ENCODE measurements at places on chromosomes 2 and 18.

GRCh38 chr2:9264301-9264700, 57.7 kb downstream of the ASAP2 start:
- DNase-seq, result no peak

DNA sequence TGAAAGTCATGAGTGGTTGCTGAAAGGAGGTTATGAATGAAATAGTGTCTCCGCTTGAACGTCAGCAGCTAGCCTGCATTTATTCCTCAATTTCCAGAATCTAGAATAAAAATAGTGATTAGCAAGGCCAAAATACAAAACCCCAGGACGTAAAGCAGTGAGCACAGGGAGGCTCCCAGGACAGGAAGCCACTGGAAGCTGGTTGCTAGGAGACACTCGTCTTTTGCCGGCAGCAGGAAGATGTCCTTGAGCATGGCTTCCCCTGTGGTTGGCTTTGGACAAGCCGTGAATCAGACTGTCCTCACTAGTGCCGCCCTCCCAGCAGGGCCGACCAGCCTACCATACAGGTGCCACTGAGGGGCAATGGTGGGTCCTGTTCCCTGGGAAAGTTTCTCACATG, 374.4 kb downstream of the MTX2 start:
- DNase-seq, result no peak

- no peak for DNase-seq
These were observed 2.4 kb upstream of the KCNIP3 start for GRCh38 chr2:95294579-95295250.

DNA sequence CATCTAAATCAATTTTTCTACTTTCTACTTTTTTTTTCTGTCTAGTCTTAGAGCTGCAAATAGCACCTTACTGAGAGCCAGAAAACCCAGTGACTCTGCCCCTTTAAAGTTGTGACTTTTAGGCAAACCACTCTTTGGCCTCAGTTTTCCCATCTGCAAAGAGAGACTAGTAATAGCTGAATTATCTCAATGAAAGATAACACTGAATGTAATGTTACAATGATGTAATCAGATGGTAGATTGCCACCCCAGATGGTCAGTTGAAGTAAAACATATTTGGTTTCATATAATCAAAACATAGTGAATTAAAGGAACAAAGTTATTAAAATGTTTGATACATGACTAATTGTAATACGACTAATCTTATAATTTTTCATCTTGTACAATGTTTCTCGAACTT, 5.0 kb upstream of the APCDD1 start:
- DNase-seq, result no peak

DNA sequence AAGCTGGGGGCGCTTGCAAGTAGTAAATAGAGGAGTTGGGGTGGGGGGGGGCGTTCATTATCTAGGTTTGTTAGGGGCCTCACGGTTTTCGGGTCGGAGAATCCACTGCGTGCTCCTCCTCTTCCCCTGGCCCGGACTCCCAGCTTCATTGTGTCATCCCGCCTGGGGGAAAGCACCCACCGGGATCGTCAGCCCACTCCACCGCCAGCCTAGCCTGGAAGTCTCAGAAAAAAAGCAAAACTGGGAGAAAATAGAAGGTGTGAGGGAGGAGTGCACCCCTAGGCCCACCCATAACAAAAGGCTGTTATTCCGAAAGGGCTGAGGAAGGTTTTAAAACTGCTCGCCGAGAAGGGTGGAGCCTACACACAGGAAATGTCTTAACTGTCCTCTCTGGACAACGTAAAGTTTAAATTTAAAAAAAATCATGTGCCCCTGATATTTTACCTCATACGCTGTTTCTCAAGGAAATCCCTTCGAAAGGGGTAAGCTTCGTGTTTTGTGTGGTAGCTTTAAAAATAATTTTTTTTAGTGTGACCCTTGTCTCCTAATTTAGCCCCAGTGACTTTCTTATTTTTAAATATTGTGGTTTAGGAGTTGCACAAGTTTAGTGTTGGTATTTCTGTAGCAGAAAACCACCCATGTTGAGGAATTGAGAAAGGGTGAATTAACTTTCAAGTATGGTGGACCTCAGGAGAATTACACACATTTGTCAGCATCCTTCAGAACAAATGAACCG, 104.2 kb downstream of the SPTBN1 start:
- DNase-seq, result no peak

DNA sequence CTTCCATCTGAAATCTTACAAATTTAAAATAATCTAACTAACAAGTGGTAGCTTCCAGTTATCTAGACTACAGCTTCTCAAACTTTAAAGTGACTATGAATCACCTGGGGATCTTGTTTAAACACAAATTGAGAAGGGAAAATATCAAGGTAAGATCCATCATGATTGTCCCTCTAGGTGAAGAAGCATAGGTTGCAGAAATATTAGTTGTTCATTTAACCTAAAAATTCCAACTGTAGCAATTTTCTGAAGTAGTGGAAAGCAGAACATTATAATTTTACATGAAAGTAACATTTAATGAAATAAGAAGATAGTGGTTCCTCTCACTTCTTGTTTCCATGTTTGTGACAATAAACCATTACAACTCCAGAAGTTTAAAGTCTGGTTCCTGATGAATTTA, 17.3 kb downstream of the GALNT3 start:
- no peak for DNase-seq

GRCh38 chr2:3313781-3314375, 63.7 kb downstream of the EIPR1 start:
- DNase-seq, result no peak

GRCh38 chr2:231909631-231910030, 16.6 kb downstream of the NPPC start:
- no peak for DNase-seq

DNA sequence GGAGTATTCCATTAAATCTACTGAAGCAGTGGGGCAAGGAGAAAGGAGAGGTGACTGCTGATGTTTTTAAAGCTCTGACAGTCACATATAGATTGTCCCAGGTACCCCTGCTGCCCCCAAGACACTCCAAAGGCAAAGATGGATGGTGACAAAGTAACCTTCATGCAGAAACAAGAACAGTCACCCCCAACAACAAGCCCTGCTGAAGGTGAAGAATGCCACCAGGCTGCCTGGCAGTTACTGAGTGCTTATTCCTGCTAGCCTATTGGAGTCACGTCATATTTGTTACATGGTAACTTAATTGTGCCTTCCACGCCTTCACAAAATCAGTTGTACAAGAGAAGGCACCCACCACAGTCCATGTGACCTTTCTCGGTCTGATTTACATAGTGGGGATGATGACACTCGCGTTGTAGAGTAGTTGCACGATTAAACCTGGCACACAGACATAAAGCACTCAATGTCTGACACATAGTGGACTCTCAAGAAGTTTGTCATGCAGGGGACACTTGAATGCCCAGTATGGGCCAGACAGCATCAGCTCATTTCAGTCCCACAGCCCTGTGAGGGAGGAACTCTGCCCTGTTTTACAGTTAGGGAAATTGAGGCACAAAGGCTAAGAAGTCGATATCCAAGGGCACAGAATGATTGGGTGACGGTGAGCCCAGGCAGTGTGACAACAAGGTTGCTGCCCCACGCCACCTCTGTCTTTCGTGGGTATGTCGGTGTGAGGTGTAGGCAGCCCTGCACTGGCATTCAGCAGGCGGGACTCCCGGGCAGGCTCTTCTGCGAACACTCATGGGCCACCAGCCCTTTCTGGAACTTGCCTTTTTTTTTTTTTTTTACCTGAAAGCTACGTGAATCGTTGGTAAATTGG, 62.7 kb downstream of the ZCCHC2 start:
- DNase-seq, result no peak

GRCh38 chr2:171531836-171532450, 9.7 kb downstream of the CYBRD1 start:
- no peak for DNase-seq

DNA sequence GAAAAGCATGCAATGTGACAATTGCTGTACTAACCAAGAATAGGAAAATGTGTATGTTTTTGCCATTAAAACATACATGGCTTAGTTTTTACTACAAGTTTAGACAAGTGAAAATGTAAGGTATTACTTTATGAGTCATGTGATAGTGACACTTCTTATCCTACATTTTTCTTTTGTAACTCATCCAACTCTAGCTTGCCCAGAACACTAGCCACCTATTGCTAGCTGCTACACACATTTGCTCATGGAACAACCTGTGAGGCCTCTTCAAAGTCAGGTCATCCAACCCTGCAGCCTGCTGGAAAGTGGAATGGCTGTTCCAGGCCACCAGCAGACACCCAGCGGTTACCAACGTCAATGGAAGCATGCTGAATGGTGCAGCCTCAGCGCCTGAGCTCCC, 1043.9 kb downstream of the TMEM182 start:
- no peak for DNase-seq

GRCh38 chr2:238709325-238710025, 138.4 kb upstream of the TWIST2 start:
- no peak for DNase-seq

- no peak for DNase-seq
These were observed 2.8 kb downstream of the KCTD1 start for GRCh38 chr18:26545335-26546123.

GRCh38 chr2:23494286-23494685, 109.3 kb downstream of the KLHL29 start:
- DNase-seq, result no peak

- no peak for DNase-seq
These were observed 985.5 kb upstream of the POU3F3 start for GRCh38 chr2:103868396-103868795.

DNA sequence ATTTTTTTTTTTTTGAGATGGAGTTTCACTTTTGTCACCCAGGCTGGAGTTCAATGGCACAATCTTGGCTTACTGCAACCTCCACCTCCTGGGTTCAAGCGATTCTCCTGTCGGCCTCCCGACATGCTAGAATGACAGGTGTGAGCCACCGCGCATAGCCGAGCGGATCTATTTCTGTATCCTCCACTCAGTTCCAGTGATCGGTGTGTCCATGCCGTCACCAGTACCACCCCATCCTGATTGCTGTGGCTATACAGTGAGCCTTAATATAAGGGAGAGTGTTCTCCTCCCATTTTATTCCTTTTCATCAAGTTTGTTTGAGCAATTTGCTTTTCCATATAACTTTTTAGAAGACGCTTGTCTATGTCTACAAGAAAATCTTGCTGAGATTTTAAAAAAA, 35.2 kb downstream of the RFX8 start:
- no peak for DNase-seq

GRCh38 chr2:71822463-71822862, 325.2 kb downstream of the CYP26B1 start:
- no peak for DNase-seq

- no peak for DNase-seq
These were observed 20.8 kb upstream of the CIDEA start for GRCh38 chr18:12233378-12233777.

DNA sequence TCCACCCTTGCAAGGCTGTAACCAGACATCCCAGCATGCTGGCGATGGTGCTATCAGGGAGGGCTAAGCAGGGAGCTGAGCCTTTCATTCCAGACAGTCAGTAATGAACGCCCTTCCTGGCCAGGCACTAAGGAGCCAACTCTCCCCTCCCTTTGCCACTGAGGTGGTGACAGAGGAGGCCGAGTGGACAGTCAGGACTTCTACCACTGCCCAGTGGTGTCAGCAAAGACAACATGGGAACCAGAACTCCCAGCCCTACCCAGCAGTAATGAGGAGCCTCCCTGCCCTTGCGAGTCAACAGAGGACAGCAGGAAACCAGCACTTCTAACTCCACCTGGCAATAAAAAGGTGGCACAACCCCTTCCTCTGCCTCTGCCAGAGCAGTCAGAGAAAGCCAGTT, 68.6 kb downstream of the ZAP70 start:
- no peak for DNase-seq

- DNase-seq, result no peak
These were observed 11.6 kb downstream of the IRS1 start for GRCh38 chr2:226788064-226788463.

- no peak for DNase-seq
These were observed 143.6 kb downstream of the RNF144A start for GRCh38 chr2:7060631-7061449.

DNA sequence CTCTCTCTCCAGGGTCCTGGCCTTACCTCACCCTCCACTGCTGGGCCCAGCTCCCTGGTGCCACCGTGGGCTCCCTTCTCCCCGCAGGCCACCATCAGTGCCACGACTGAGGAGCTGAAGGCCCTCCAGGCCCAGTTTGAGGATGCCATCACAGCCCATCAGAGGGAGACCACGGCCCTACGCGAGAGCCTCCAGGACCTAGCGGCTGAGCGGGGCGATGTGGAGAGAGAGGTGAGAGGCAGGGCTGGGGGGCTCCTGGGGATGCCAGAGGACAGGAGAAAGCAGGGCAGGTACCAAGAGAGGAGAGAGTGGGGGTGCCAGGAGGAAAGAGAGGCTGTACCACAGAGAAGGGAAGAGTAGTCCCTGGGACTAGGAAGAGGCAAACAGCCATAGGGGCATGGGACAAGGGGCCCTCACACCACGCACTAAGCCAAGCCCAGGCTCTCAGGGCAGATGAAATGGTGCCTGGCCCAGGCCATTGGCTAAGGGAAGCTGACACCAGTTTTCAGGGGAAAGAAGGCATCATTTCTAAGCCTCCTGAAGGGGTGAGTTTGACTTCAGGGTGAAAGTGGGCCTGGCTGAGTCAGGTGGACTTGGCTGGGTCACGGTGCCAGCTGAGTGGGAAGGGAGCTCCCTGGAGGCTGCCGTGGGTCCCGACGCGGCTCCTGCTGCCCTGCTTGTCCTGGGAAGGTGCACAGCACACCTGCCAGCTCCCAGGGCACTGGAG, 39.0 kb upstream of the SNED1 start:
- DNase-seq, result no peak

DNA sequence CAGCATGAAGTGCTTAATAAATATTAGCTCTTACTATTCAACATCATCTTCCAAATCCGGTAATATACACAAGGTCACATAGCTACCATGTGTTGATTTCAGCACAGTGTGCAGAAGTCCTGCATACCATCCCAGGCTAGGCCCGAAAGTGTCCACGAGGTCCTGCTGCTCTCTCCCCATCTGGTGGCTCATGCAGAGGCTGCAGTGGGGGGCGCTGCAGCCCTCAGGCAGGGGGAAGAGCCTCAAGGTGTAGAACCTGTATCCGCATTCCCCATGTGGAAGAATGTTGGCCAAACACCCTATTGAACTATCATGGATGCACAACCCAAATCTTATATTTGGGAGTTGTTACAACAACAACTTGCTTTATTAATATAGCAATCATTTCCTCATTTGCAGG, 88.5 kb downstream of the ST6GAL2 start:
- DNase-seq, result no peak

- no peak for DNase-seq
These were observed 311.3 kb downstream of the TGIF1 start for GRCh38 chr18:3761266-3761665.

- no peak for DNase-seq
These were observed 81.3 kb upstream of the PELI1 start for GRCh38 chr2:64225491-64225890.

GRCh38 chr2:106307860-106308259, 113.8 kb upstream of the UXS1 start:
- no peak for DNase-seq

DNA sequence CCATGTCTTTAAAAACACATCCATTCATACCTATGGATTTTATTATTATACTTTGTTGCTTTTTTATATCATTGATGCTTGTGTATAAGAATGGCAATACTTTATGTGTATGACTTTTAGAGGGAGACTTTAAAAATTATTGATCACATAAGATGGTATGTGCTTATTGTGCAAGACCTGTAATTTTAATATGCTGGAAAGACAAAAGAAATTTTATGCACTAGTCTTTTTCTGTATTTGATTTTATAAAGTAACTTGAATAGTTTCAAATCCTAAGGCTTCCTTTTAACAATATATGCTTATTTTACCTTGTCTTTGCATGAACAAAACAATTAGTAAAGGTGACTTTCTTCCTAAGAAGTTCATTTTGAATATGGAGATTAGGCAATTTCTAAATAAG, 226.4 kb downstream of the PARD3B start:
- no peak for DNase-seq

GRCh38 chr2:118580107-118580506, 267.3 kb downstream of the EN1 start:
- no peak for DNase-seq

- DNase-seq, result no peak
These were observed 9.1 kb downstream of the ASAP2 start for GRCh38 chr2:9215680-9216079.

Measured in GM19239 (cell line).